ENCODE measurements at places on chromosomes 2 and 18.

DNA sequence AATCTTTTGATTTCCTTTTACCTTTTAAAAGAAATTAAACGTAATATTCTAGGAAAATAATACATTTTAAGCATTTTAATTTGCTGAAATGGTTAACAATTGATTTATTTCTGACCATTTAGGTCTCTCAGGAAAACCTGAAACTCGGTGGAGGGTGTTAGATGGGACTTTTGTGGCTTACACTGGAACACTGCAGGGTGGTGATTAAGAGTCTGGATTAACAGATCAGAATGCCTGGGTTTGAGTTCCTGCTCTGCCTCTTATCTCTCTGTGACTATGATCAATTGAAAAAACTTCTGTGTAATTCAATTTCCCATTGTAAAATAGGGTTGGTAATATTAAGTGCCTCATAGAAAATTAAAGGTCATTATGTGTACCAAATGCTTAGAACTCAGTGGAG is 168.7 kb downstream of the UBE2E3 start:
- no peak for DNase-seq

- DNase-seq, result no peak
Observed at GRCh38 chr2:224223851-224224555, 177.9 kb downstream of the FAM124B start.

GRCh38 chr18:10852385-10853303 is 296.7 kb downstream of the PIEZO2 start:
- DNase-seq, result no peak

DNA sequence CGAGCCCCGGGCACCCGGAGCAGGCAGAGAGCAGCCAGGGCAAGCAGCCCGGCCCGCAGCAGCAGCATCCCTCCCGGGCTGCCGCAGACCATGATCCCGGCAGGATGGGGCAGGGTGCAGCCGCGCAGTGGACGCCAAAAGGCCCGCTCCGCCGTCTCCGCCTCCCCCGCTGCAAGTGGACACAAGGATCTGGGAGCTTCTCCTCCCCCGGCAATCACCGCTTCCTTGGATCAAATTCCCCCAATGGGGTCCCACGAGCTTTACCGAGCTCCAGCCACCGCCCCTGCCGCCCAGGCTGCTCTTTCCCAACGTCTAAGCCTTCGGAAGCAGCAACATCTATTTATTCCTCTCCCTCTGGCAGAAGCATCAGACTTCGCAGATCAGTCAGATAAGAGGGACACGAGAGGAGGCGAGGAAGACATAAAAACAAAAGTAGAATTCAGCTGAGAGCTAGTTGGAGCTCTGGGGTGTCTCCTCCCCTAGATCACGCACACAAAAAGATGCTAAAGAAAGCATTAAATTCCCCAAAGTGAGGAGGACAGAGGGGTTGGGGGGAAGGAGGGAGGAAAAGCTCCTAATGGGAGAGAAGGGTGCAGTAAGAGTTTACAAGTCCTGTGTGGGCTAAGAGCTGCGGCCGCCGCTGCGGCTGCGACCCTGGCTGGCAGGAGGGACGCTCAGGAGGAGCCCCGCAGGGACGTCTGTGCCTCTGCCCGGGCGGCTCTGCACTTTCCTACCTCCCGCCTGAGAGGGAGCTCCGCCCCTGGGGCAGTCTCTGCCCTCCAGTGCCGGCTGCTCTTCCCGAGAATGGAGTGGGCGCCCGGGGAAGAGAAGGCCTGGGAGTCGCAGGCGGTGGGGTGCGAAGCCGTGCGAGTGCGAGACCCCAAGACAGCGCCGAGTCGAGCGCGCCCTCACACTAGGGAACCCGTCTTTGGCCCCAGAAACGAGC is at the start of gene FRZB:
FRZB (minus strand) TSS at position 177 of the 946 bp plus-strand sequence; CDS start at position 92, 85 bp downstream.
- no peak for DNase-seq

- DNase-seq, result no peak
Observed at GRCh38 chr2:7027956-7028655, 110.9 kb downstream of the RNF144A start.

DNA sequence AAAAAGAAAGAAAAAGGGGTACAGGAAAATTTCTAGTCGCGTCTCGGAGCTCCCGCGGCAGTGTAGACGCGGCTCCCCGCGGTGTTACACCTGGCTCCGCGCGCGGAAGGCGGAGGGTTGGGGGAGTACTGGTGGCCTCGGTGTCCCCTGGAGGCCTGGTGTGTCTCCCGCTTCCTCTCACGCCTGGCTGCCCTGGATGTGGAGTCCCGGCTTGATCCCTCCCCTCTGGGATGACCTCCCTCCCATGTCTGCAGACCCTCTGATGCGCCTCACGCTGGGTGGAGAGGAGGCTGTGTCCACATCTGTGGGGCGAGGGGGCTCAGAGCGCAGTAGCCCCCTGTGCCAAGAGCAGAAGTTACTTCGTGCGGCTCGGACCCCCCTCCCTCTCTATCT is 1.2 kb downstream of the KIF5C start:
- DNase-seq, result no peak

GRCh38 chr2:10452956-10453904 is 5.1 kb upstream of the ODC1 start:
- no peak for DNase-seq

GRCh38 chr2:157333304-157334047 is 7.9 kb upstream of the ERMN start:
- DNase-seq, result no peak

DNA sequence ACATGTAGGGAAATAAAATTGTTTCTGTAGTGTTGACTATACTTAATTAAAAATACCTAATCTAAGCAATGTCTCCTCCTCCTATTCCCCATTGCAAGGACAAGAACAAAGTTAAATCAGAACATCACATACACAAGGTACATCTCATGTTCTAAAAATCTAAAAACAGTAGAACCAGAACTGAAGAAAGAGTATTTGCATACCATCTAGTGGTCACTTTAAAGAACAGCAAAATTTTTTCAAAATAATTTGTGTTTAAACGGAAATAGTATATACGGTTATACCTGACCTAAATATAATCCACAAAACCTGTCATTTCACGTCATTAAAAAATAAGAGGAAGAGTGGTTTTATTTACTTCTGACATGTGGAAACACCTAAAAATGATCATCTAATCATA is 294.3 kb upstream of the KCNH7 start:
- DNase-seq, result no peak

- no peak for DNase-seq
Observed at GRCh38 chr2:126862730-126863129, 36.0 kb upstream of the TEX51 start.

- no peak for DNase-seq
Observed at GRCh38 chr2:228107846-228108245, 73.6 kb downstream of the SPHKAP start.

DNA sequence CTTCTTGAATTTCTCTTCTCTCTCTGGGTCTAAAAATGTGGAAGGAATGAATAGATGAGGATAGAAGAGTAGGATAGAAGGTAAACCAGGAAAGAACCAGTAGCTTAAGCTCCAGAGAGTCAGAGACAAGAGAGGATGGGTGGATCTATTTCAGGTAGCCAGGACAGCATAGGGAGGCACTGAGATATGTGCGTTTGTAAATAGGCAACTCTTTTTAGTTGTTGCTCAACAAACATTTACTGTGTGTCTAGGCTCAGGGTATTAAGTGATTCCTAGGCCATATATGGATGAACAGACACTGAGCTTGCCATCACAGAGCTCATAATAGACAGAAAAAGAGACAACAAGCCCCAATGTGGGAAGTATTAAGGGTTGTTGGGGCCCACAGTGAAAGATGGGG is 160.5 kb downstream of the NAPG start:
- DNase-seq, result no peak

GRCh38 chr2:240435457-240435947 is at the start of gene GPC1:
Gene GPC1, plus strand, starts transcription at chr2:240435663. Its CDS starts 256 bp downstream, at chr2:240435919.
- no peak for DNase-seq

- DNase-seq, result no peak
Observed at GRCh38 chr2:150339282-150339681, 148.2 kb downstream of the RND3 start.

GRCh38 chr2:54945391-54946219 is 104.6 kb downstream of the RTN4 start:
- no peak for DNase-seq

DNA sequence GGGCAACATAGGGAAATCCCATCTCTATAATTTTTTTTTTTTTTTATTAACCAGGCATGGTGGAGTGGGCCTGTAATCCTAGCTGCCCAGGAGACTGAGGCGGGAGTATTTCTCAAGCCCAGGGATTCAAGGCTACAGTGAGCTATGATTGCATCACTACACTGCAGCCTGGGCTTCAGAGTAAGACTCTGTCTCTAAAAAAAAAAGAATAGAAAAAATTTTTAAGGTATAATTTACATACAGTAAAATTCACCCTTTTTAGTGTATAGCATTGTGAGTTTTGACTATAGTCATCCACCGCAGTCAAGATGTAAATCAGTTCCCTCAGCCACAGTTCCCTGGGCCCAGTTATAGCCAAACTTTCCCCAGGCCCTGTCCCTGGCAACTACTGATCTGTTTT is 57.1 kb upstream of the MSH6 start:
- DNase-seq, result no peak

- DNase-seq, result no peak
Observed at GRCh38 chr18:53715243-53715853, 509.1 kb downstream of the MBD2 start.

DNA sequence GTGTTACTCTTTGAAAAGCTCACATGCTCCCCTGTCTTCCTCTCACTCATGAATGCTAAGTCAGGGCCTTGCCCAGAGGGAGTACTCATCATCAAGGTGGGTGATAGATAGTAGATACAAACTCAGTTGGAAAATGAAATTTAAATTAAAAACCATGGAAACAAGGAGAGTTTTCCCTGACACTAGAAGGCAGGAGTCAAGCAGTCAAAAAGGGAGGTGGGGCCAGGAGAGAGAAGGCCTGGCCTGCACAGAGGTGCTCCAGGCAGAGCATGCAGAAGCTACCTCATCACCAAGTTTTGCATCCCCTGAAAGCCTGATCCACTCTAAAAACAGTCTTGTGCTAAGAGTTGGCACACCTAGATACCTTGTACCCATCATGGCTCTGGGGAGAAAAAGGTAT is 143.7 kb downstream of the MYO5B start:
- DNase-seq, result no peak

- DNase-seq, result no peak
Observed at GRCh38 chr2:156323754-156324153, 8.8 kb downstream of the NR4A2 start.

- no peak for DNase-seq
Observed at GRCh38 chr18:250685-251084, 17.2 kb downstream of the THOC1 start.

GRCh38 chr18:77165503-77166188 is 33.1 kb upstream of the MBP start:
- no peak for DNase-seq

DNA sequence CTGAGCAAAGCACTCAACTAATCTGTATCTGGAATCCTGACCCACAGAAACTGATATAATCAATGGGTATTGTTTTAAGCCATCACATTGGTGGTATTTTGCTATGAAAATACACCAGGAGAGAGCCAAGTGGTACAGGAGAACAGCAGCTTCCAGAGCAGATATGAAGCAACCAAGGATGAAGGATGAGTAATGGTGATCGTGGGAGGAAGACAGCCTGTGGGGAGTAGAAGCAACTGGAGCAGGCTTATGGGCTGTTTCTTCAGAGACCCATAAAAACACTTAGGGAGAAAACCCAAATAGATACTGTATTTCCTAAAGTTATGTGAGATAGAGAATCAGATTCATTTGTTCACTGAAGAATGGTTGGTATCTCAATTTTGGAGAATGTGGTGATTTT is 330.8 kb downstream of the NUP35 start:
- DNase-seq, result no peak

- DNase-seq, result no peak
Observed at GRCh38 chr2:173957517-173957916, 7.7 kb downstream of the SP3 start.

- no peak for DNase-seq
Observed at GRCh38 chr18:76494231-76495005, 624 bp downstream of the ZNF516 start.

DNA sequence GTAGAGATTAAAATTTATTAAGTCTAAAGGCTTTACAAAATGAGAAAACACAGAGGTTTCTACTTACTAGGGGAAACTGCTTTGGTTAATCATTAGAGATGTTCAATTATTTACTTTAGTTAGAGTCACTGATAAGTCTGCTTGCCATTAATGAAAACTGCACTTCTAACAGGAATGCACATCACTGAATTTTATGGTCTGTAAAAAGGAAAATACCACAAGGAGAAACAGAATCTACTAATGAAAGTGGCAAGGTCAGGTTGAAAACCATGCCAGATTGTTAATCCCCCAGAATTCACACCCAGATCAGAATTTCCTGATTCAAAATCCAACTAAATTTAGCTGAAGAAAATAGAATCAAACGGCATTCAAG is 90.5 kb upstream of the GRB14 start:
- no peak for DNase-seq

DNA sequence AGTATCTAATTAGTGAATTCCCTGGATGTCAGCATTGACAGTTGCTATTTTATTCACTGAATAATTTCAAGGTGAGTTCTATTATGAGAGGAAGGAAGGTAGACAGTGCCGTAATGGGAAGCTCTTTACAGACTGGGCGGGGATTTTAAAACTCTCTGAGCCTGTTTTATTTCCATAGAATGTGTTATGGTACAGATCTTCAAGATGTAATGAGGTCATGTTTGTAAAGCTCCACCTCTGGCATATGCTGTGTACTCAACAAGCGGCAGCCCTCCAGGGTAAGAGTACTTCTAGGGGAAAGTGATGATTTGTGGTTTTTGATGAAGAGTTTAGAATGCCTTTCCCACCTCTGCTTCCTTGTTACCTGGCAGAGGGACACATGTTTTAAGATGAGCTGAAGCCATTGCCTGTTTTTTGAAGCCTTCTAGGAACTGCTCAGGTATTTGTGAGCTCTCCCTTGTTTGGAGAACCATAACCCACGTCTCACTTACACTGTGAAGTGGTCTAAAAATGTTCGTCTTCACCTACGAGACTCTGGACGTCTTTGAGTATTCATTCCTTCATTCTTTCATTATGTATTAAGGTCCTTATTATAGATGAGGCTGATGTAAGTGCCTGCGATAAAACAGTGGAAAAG is 251.2 kb downstream of the PTGR3 start:
- no peak for DNase-seq

- DNase-seq, result no peak
Observed at GRCh38 chr18:75775121-75775520, 347.6 kb upstream of the SMIM21 start.

- DNase-seq, result no peak
Observed at GRCh38 chr2:230258483-230258882, 32.9 kb downstream of the SP140 start.
